ENCODE measurements at places on chromosomes 12 and 14.

DNA sequence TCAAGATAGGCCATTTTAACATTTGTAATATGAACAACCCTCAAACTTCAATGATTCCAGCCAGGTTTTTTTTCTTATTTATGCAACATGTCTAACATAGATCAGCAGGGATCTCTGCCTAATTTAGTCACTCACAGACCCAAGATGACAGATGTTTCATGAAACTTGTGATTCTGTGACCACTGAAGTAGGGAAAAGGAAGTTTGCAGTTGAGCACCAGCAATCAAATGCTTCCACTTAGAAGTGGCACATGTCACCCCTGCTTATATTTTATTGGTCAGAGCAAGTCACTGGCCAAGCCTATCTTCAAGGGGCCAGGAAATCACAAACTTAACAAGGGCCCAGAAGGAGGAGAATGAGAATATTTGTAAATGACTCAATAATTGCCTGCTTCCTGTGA is 150.6 kb downstream of the BCAT1 start:
- no peak for DNase-seq

DNA sequence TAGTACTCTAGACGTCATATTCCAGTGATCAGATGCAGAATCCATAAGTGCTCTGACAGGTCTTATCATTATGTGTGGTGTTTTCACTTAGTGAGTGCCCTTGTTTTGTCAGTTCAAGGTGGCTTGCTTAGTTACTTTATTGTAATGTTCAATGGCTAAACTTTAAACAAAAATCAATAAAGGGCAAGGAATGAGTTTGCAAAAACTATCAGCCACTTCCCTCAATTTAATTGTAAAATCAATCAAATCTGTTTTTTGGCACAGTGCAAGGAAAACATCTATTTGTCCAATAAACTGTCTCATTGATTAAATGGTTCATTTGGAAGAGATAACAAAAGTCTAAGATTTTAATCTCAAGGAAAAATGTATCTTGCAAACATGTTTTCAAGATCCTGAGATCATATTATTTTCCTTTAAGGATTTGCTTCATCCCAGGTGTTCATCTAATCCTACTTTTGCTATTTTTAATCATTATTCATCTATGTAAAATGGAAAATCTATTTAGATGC is 59.6 kb upstream of the EEA1 start:
- DNase-seq = no peak

- DNase-seq = no peak
Measured at GRCh38 chr14:50846226-50846880, 15.4 kb upstream of the NIN start.

GRCh38 chr12:67357376-67358125 is 88.4 kb downstream of the CAND1 start:
- DNase-seq = no peak

GRCh38 chr12:2198005-2198501 is 145.3 kb downstream of the CACNA1C start:
- no peak for DNase-seq

GRCh38 chr12:45409966-45410365 is 194.1 kb downstream of the ANO6 start:
- no peak for DNase-seq

DNA sequence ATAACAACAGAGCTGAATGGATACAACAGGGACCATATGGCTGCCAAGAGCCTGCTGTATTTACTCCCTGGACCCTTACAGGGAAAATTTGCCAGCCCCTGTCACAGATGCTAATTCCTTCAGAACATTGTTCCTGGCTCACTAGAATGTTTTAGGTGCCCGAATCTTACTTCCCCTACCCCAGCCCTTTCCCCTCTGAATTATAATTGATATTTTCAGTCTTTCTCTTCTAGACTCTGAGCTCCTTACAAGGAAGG is 235.3 kb downstream of the KSR2 start:
- no peak for DNase-seq

DNA sequence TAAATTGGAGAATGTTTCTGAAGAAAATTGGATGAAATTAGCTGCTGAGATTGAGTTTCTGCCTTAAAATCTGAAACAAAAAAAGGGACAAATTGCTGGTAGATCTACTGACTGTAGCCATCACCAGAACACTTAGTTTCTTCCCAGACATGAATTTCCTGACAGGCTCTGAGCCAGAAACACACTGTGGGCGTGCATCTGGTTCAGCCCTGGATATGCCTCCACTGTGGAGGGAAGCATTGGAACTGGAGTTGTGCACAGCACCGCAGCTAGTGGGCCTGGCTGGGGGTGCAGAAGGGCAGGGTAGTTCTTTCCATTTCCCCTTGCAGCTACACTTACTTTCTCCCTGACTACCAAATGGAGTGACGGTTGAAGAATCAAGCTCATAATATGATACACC is 31.2 kb downstream of the CREBL2 start:
- no peak for DNase-seq

GRCh38 chr14:54483073-54483745 is 5.6 kb downstream of the GMFB start:
- no peak for DNase-seq
